Calu3 (cell line): ENCODE measurements at places on chromosomes 3 and 15. TPM values are rescaled to one million over a fixed set of nuclear protein-coding genes. Genes with fewer than 3 reads are reported as not detected.

The PTPN23 gene
- 49.7 and 57.6 TPM in 2 replicates for total RNA-seq

The FGF12 gene
- total RNA-seq: 9.7 and 15.7 TPM in 2 replicates

The GOLGA8R gene
- 0.24 and 0.50 TPM in 2 replicates for total RNA-seq

The GABRB3 gene
- total RNA-seq: not detected in 2 replicates

The MYO5C gene
- total RNA-seq: 48.1 and 48.4 TPM in 2 replicates

The LRRC31 gene
- total RNA-seq: 2.8 and 3.3 TPM in 2 replicates

The WNT5A gene
- 0.14 and 0.69 TPM in 2 replicates for total RNA-seq

The PTX3 gene
- 1.8 and 2.9 TPM in 2 replicates for total RNA-seq

The ST8SIA2 gene
- total RNA-seq: not detected in 2 replicates

The LRRN1 gene
- total RNA-seq: 12.6 and 22.1 TPM in 2 replicates

The ATP13A5 gene
- 0.66 TPM in 1 of 2 replicates, not detected in the other for total RNA-seq

The C3orf22 gene
- not detected in 2 replicates for total RNA-seq

The TXNRD3 gene
- total RNA-seq: 15.7 and 17.0 TPM in 2 replicates

The HGD gene
- 23.0 and 29.5 TPM in 2 replicates for total RNA-seq

The LHFPL4 gene
- not detected in 2 replicates for total RNA-seq

The GRIP2 gene
- total RNA-seq: 0.27 TPM in 1 of 2 replicates, not detected in the other

The TMEM207 gene
- 0.57 and 1.4 TPM in 2 replicates for total RNA-seq

The TNK2 gene
- 50.4 and 53.0 TPM in 2 replicates for total RNA-seq

The EIF4G1 gene
- 662 and 673 TPM in 2 replicates for total RNA-seq

The TMCO5A gene
- total RNA-seq: not detected in 2 replicates

The RNF168 gene
- 26.4 and 29.2 TPM in 2 replicates for total RNA-seq

The ZNF80 gene
- total RNA-seq: not detected in 2 replicates

The SCN10A gene
- not detected in 2 replicates for total RNA-seq

The NR2E3 gene
- total RNA-seq: 0.49 and 0.83 TPM in 2 replicates

The GOLGA6L4 gene
- total RNA-seq: 2.0 and 3.2 TPM in 2 replicates

The MYL3 gene
- total RNA-seq: not detected in 2 replicates

The TMF1 gene
- total RNA-seq: 31.3 and 34.4 TPM in 2 replicates

The FBXO40 gene
- not detected in 2 replicates for total RNA-seq

The TJP1 gene
- total RNA-seq: 37.4 and 44.3 TPM in 2 replicates

The ZNF774 gene
- total RNA-seq: 6.2 and 10.4 TPM in 2 replicates

The FBXL2 gene
- total RNA-seq: 11.5 and 12.6 TPM in 2 replicates

The CCDC13 gene
- 0.66 and 0.68 TPM in 2 replicates for total RNA-seq

The GOLGA6B gene
- total RNA-seq: 0.61 TPM in 1 of 2 replicates, not detected in the other

The C2CD4B gene
- total RNA-seq: 18.8 and 29.9 TPM in 2 replicates

The GNAT1 gene
- total RNA-seq: not detected in 2 replicates

The DNASE1L3 gene
- total RNA-seq: not detected in 2 replicates

The IGDCC3 gene
- total RNA-seq: not detected in 2 replicates

The FOXP1 gene
- 81.6 and 82.8 TPM in 2 replicates for total RNA-seq

The EPHA3 gene
- total RNA-seq: 28.8 and 31.6 TPM in 2 replicates

The KCNAB1 gene
- total RNA-seq: 0.51 and 1.6 TPM in 2 replicates

The IGSF10 gene
- 0.24 and 0.29 TPM in 2 replicates for total RNA-seq

The HRG gene
- 0.17 and 0.40 TPM in 2 replicates for total RNA-seq

The LMAN1L gene
- 0.35 and 1.1 TPM in 2 replicates for total RNA-seq

The SPPL2A gene
- total RNA-seq: 96.5 and 115 TPM in 2 replicates
